GM12865 (cell line): ENCODE measurements at places on chromosomes 13 and 19.
A peak's percentile ranks its signal among the peaks of the same experiment; 100 is the strongest.

- no peak for DNase-seq
These were observed 194.7 kb downstream of the ABCC4 start for GRCh38 chr13:95106562-95106961.

- DNase-seq, result no peak
These were observed 63.1 kb upstream of the RNF113B start for GRCh38 chr13:98240135-98240534.

GRCh38 chr19:58491393-58491792 is 15.2 kb downstream of the ZNF446 start:
- DNase-seq, result no peak

GRCh38 chr13:74077792-74078191 is 56.4 kb downstream of the KLF12 start:
- DNase-seq, result no peak

GRCh38 chr13:79485014-79485811 is 4.3 kb downstream of the NDFIP2 start:
- no peak for DNase-seq

DNA sequence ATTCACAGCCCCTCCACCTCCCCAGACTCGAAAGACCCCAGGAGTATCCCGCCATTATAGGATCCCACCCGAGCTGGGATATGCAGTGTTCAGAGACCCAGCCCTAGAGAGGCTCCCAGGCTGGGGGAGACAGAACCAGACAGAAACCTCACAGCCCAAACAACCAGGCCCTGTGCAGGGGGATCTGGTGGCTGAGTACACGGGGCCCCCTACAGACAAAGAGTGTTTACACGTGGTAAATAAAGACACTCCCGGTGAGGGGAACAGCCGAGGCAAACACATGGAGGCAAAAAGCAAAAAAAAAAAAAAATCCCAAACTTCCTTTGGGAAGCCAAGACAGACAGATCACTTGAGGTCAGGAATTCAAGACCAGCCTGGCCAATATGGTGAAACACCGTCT is 25.1 kb downstream of the TINCR start:
- DNase-seq, result no peak

- DNase-seq, result no peak
These were observed 77.1 kb downstream of the DNAJC3 start for GRCh38 chr13:95754069-95754468.

DNA sequence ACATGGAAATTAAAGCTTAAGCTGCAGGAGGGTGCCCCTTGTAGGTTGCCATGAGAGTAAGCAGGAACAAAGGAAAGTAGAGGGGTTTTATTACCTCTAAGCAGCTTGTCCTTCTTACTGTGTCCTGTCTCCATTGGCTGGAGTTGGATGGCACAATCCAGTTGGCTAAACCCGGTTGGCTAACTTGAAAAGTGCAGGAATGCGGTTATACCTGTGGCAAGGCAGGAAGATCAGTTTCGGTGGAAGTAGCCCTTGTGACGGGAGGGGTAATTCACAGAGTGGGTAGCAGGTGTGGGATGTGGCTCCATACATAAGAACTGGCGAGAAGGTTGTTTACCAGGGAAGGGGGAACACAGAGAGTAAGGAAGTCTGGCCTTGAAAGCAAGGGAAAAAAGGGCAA is 3.2 kb downstream of the ZNF726 start:
- DNase-seq, result no peak

GRCh38 chr13:84844473-84844872 is 954.7 kb downstream of the SLITRK6 start:
- DNase-seq, result no peak

- no peak for DNase-seq
These were observed 154.7 kb upstream of the SGCG start for GRCh38 chr13:23025864-23026608.

DNA sequence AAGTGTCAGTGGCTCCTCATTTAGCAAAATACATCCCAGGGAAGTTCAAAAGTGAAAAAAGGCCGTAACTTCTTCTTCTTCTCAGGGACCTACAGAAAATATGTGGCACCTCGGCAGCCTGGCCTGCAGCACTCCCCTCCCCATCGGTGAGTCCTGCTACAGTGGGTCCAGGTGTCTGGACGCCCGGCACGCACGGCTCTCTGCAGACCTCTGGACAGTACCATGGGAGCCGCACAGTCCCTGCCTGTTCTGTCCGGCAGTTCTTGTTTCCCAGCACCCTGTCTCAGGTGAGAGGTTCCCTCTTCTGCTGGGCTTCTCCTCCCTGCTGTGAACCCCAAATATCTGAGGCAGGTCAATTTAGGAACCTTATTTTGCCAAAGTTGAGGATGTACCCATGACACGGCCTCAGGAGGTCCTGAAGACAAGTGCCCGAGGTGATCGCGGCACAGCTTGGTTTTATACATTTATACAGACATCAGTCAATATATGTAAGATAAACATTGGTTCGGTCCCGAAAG is 36.8 kb upstream of the ALOX5AP start:
- DNase-seq, result no peak

- no peak for DNase-seq
These were observed 244.8 kb downstream of the TSHZ3 start for GRCh38 chr19:31104451-31104850.

- DNase-seq, result peak; percentile 79
These were observed 43.2 kb downstream of the FLT3 start for GRCh38 chr13:28056970-28057712.

DNA sequence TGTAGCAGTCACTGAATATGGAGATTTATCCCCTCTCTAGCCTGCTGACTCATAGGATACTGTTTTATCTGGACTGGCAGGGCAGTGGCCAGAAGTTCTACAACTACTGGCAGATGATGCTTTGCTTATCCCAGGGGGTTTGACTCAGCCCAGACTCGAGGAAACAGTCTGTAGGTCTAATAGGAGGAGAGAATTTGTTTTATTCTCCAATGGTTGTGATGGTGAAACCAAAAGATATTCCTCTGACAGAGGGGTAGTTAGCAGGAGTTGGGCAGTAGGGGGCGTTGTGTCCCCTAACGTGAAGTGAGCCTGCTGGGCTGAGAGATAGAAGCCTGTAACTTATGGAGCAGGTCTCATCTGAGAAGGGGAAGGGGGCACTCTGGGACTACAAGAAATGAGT is 74.9 kb downstream of the WTIP start:
- no peak for DNase-seq

DNA sequence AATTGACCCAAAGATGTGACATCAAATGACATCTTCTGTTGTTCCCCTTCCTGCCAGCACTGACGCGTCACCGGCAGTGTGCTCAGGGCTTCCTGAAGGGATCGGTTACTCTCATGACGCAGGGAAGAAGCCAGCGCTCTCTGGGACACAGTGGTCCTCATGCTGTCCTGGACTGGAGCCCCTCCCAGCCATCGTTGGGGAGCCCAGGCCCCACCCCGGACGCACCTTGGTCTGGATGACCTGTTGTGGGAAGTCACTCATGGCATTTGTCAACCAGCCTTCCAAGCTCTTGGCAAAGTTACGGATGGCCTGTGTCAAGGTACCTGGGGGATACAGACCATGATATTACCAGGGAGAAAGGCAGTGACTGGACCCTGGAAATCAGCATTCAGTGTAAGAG is 26.0 kb upstream of the RANBP3 start:
- DNase-seq, result no peak

- no peak for DNase-seq
These were observed 234.6 kb upstream of the MIR17HG start for GRCh38 chr13:91112924-91113277.

DNA sequence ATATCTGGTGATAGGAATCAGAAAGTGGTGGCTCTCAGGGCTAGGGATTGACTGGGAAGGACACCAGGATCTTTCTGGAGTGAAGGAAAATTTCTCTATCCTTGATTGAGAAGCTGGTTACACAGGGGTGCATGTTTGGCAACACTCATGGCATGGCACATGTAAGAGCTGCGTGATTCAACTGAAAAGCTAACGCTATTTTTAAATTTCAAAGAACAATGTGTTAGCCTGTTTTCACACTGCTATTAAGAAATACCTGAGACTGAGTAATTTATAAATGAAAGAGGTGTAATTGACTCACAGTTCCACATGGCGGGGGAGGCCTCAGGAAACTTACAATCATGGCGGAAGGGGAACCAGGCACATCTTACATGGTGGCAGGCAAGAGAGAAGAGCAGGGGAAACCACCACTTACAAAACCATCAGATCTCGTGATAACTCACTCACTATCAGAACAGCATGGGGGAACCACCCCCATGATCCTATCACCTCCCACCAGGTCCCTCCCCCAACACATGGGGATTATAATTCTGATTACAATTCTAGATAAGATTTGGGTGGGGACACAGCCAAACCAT is 7.4 kb downstream of the SIGLEC8 start:
- no peak for DNase-seq

- DNase-seq, result peak; percentile 72
These were observed 34.7 kb downstream of the PHF11 start for GRCh38 chr13:49530457-49530856.

- DNase-seq, result no peak
These were observed 53.3 kb downstream of the MYO16 start for GRCh38 chr13:108682714-108683113.

GRCh38 chr13:62173958-62174357 is 758.3 kb upstream of the PCDH20 start:
- no peak for DNase-seq

- no peak for DNase-seq
These were observed 37.0 kb upstream of the FARP1 start for GRCh38 chr13:98105929-98106336.

- DNase-seq, result peak; percentile 82
These were observed at the start of gene KCNN4 for GRCh38 chr19:43780706-43781525. TSS of gene KCNN4 (minus strand) at chr19:43780973. CDS start at chr19:43780861, 112 bp downstream.

- DNase-seq, result no peak
These were observed 34.4 kb downstream of the WDFY2 start for GRCh38 chr13:51618626-51619025.

- DNase-seq, result no peak
These were observed 953.2 kb downstream of the SLITRK6 start for GRCh38 chr13:84845907-84846619.

DNA sequence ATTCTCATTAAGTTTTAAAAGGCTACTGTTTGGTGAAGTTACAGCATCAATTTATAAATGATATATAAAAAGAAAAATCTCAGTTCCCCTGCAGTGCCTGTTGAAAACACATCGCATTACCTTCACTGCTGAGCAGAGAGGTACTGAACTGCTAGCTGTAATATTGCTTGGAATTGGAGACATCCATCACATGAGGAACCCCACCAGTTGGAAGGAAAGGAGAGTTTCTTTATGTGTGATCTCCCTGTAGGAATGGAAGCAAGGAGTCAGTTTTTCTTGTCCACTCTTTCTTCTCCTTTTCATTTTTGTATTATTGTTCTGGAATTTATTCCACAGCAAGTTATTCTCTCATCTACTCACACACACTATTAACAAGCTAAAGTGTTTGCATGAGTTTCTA is 1586.0 kb upstream of the PRR20A start:
- DNase-seq, result no peak

DNA sequence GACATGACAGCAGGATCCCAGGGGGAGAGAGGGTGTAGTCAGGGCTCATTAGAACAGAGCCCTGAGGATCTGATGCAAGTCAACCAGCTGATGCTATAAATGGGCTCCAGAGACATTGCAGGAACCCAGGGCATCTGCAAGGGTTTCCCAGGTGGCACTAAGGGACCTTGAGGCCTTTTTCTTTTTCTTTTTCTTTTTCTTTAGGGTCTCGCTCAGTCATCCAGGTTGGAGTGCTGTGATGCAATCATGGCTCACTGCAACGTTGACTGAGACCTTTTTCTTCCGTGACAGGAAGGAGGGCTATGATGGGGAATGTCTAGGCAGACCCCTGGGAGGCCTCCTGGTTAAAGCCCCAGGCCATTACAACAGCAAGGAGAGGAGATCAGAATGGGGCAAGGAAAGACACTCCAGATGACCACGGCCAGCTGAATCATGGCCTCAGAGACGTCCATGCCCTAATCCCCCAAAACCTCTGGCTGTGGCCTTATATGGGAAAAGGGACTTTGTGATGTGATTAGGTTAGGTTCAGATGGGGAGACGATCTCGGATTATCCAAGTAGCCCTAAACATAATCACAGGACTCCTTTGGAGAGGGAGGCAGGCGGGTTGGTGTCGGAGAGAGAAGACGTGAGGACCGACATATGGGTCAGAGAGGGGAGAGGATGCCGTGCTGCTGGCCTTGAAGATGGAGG is 4.5 kb upstream of the FCGRT start:
- no peak for DNase-seq

GRCh38 chr13:73059460-73060250 is 850 bp downstream of the KLF5 start:
- peak; percentile 65 for DNase-seq

- DNase-seq, result peak; percentile 74
These were observed 26.1 kb downstream of the ZMYM2 start for GRCh38 chr13:19984430-19985218.

- no peak for DNase-seq
These were observed 3.4 kb upstream of the KLF16 start for GRCh38 chr19:1866693-1867348.

DNA sequence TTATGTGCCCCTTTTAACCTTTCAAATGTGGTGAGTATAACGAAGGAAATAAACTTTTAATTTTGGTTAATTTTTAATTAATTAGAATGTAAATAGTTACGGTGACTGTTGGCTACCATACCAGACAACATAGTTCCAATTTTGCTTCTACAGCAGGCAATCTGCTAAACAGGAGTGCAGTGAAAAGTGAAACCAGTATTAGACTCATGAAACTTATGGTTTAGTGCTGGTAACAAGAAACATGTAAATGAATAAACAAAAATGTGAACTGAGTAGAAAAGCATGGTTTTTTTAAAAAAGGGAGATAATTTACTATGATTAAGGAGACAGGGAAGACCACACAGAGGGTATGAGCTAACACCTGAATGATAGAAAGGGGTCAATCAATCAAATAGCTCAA is 478.4 kb downstream of the PCDH9 start:
- DNase-seq, result no peak

GRCh38 chr19:5114727-5115126 is 145.8 kb downstream of the KDM4B start:
- no peak for DNase-seq

DNA sequence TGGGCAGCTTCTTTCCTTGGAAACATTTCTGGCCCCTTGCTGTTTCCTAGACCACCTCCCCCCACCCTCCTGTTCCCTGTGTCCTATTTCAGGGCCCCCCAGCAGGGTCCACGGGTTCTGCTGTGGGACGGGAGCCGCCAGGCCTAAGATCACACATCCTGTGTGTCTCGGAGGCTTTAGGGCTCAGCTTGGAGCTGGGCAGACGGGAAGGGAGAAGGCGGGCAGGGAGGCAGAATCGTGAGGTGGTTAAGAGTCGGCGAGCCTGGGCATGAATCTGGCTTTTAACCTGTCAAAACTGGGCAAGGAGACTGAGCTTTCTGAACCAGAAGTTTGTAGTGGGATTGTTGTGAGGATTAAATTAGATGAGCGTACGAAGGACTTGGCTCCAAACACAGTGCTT is 4.8 kb downstream of the KCNC3 start:
- no peak for DNase-seq

DNA sequence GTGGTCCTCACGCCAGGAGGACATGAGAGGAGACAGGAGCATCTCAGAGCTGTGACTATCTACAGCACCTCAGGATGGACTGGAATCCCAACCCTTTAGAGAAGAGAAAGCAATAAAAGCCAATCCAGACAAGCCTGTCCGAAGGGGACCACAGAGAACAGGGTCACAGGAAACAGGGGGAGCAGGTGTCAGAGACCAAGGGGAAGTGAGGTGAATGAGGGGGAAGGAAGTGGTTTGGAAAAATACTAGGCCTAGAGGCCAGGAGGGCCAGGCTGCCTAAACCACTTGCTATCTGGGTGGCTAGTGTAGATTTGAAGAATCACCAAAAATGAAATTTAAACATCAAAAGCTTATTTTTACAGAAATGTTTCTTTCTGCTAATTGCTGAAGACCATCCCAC is 16.2 kb downstream of the TMTC4 start:
- peak; percentile 15 for DNase-seq

- DNase-seq, result no peak
These were observed 9.8 kb downstream of the SHISA7 start for GRCh38 chr19:55433292-55433691.

GRCh38 chr13:93305886-93306285 is 79.3 kb downstream of the GPC6 start:
- DNase-seq, result no peak
